Parietal lobe (tissue), 2 donors: ENCODE measurements at places on chromosomes 2 and 18. TPM values are rescaled to one million over a fixed set of nuclear protein-coding genes. Genes with fewer than 3 reads are reported as not detected.

Gene ACSL3
- 182 TPM for total RNA-seq

Gene IWS1
- 50.4 TPM for total RNA-seq

Gene CCDC74B
- total RNA-seq = 5.6 TPM

Gene NT5C1B
- not detected for total RNA-seq

Gene SERPINB2
- total RNA-seq = not detected

Gene GAL3ST2
- 1.3 TPM for total RNA-seq

Gene CD207
- total RNA-seq = not detected

Gene TCF7L1
- 3.4 TPM for total RNA-seq

Gene TBR1
- total RNA-seq = 132 TPM

Gene SERPINB7
- total RNA-seq = not detected

Gene PLCL1
- 31.0 TPM for total RNA-seq

Gene ZNF892
- 62.3 TPM for total RNA-seq

Gene ALLC
- not detected for total RNA-seq

Gene DCC
- total RNA-seq = 24.1 TPM

Gene CRYBA2
- total RNA-seq = not detected

Gene FSHR
- total RNA-seq = not detected

Gene TAF1B
- 58.5 TPM for total RNA-seq

Gene LHCGR
- total RNA-seq = not detected

Gene CCDC121
- total RNA-seq = 4.1 TPM

Gene SMAD2
- 77.3 TPM for total RNA-seq

Gene AGXT
- total RNA-seq = not detected

Gene SULT1C2
- 0.31 TPM for total RNA-seq

Gene CRIM1
- 87.3 TPM for total RNA-seq

Gene SLC16A14
- 49.5 TPM for total RNA-seq

Gene ST8SIA3
- total RNA-seq = 16.6 TPM

Gene CTAGE1
- total RNA-seq = not detected

Gene CSRNP3
- 254 TPM for total RNA-seq

Gene FAM161A
- 29.1 TPM for total RNA-seq

Gene CCL20
- not detected for total RNA-seq

Gene NPHP1
- 6.3 TPM for total RNA-seq

Gene STPG4
- total RNA-seq = 1.9 TPM

Gene LYG2
- not detected for total RNA-seq

Gene UGT1A5
- not detected for total RNA-seq

Gene RAX
- not detected for total RNA-seq

Gene M1AP
- total RNA-seq = not detected

Gene TLX2
- total RNA-seq = not detected

Gene AQP4
- total RNA-seq = 57.9 TPM

Gene KIAA2012
- total RNA-seq = 1.9 TPM

Gene KCNIP3
- 15.3 TPM for total RNA-seq

Gene UGT1A10
- not detected for total RNA-seq

Gene SRD5A2
- total RNA-seq = not detected

Gene ARHGEF4
- 47.9 TPM for total RNA-seq

Gene PTGR3
- total RNA-seq = 15.0 TPM

Gene LONRF2
- total RNA-seq = 87.6 TPM

Gene SFT2D3
- 8.8 TPM for total RNA-seq

Gene ABCG5
- total RNA-seq = not detected

Gene TMEM182
- 4.1 TPM for total RNA-seq

Gene TDRD15
- total RNA-seq = not detected

Gene GPC1
- total RNA-seq = 89.2 TPM

Gene DUSP2
- total RNA-seq = 4.4 TPM

Gene IL18R1
- 0.63 TPM for total RNA-seq

Gene ANKAR
- total RNA-seq = 45.1 TPM

Gene ACKR3
- total RNA-seq = 12.5 TPM

Gene GKN2
- total RNA-seq = not detected

Gene CAPN13
- 0.31 TPM for total RNA-seq

Gene PDK1
- 6.9 TPM for total RNA-seq
